ENCODE measurements at places on chromosomes 4 and X.

- no peak for DNase-seq
Observed at GRCh38 chrX:13051529-13052172, 7.2 kb upstream of the FAM9C start.

DNA sequence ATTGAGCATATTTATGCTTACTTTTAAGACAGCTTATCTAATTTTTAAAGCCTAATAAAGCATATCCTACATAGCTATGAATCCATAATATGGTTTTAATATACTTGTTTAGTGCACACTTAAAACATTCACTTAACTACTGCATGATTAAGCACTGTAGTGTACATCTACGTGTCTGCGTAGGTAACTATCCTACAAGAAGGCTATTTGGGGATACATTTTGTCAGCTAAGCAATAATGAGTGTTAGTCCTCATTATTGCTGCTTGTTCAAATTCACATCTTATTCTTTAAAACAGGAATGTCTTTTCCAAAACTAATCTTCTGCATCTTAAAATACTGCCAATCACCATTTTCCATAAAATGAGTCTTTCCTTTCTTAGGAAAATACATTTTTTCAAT, 38.6 kb downstream of the GASK1B start:
- no peak for DNase-seq

- DNase-seq: no peak
Observed at GRCh38 chrX:137430984-137431475, 134.9 kb upstream of the ZIC3 start.

- no peak for DNase-seq
Observed at GRCh38 chrX:95797344-95797743, 887.3 kb upstream of the DIAPH2 start.

- DNase-seq: no peak
Observed at GRCh38 chr4:18954538-18954937, 933.0 kb upstream of the LCORL start.

DNA sequence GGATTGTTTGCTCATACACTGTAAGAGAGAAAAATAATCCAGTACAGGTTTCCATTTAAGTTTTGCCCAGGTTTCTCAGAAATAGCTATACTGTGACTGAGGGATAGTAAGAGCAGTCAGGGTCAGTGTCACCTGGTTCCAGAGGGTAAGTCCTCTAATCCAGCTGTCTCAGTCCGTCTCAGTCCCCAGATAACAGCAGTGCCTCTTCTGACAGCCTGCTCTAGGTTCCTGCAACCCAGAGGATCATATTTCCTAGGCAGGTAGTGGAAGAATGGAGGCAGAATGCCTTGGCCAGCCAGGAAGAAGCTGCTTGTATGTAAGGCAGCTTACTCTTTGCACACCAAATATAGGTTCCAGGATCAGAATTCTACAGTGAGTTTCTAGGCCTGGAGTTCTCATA, 22.6 kb upstream of the GNRHR start:
- no peak for DNase-seq

DNA sequence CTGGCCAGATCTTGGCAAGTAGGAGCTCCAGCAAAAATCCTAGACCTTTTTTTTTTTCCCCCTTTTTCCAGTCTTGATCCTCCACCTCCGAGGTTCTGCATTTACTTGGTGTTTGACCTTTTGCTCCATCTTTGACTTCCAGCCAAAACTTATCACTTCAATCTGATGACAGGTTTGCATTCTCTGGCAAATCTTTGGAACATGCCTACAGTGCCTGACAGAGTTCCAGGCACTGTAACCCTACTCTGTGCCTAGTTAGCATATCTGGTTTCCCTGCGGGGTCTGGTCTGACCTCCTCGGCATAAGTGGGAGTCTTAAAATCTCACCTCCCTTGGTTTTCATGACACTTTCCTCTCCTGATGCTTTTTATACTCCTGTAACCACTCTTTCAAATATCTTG, 39.4 kb upstream of the NR3C2 start:
- no peak for DNase-seq

Data from neural crest cell (in vitro differentiated cells).